ENCODE measurements at places on chromosomes 5 and 9. TPM values are rescaled to one million over a fixed set of nuclear protein-coding genes. Genes with fewer than 3 reads are reported as not detected.
A peak's percentile ranks its signal among the peaks of the same experiment; 100 is the strongest.

DNA sequence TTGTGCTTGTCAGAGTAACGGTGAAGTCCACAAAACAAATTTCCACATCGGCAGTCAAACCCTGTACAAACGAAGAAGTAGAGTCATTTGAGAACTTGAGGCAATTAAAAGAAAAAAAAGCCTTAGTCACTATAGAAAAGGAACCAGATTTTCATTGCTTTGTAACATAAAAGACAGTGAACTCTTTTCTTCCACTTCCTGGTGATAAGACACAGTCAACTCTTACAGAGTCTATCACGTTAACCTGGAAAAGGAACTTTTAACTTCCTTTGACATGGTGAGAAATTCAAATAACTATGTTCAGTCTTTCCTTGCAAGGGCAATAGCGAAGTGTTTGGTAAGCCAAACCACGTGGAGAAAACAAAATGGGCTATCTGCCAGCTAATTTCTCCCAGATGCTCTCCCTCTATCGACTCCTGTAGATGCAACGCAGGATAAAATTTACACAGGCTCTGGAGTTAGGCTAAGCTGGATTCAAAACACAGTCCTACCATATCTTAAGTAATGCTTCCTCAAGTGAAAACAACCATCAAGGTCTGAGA is 8.9 kb downstream of the ZFAND5 start:
- DNase-seq, result no peak

DNA sequence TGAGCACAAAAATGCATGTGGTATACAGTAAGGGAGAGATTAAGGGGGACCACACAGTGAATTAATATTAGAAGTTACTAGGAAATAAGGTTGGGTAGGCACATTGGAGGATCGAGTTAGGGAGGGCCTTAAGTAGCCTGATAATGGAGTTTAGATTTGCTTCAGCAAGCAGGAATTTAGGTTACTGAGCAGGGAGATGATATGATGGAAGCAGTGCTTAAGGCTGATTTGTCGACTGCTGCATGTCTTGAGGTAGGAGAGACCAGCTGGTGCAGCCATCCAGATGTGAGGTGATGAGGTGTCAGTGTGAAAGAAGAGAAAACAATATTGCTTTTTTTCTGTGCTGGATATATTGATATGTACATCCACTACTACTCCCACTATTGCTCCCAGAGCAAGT is 55.2 kb upstream of the ACTBL2 start:
- no peak for DNase-seq

DNA sequence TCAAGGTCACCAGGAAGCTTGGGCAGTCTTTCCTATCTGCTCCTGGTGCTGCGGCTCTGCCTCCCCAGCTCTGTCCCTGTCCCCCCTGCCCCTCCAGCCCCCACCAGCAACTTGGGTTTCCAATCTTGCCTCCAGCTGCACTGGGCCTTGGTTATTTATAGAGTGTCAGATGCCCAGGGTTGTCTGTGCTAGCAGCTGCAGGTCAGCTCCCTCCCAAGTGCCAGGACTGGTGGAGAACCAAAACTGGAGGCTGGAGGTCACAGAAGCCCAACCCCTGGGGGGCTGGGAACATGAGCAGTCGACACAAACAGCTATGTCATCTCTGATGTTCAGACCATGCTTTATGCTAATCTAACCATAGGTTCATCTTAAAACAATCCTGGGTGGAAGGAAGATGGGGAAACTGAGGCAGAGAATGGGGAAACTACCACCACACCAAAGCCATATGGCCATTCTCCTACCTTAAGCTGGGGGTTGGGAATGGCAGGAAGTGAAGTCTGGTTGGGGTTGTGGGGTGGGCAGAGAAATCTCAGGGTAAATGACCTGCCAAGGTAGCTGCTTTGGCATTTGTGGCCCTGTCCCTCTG is 1.7 kb downstream of the TPM2 start:
- DNase-seq, result no peak

Gene NR4A3
- polyA plus RNA-seq, result 1.3 TPM

GRCh38 chr5:172909931-172910502 is 49.2 kb upstream of the RPL26L1 start:
- DNase-seq, result no peak

DNA sequence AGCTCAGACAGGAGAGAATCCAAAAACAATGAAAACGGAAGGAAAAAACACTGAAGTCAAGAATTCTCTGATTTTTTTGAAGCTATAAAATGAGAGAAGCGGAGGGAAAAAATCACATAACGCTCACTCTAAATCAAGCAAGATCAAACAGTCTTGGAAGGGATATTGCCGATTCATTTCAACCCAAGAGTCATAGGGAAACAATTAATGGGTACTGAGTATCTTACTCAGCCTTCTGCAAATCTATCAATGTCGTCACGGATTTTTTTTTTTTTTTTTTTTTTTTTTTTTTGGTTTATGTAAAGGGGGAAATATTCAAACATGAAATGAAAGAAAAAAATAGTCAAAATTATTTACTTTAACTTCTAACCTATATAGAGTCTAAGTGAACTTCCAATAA is 9.5 kb downstream of the MEF2C start:
- no peak for DNase-seq

DNA sequence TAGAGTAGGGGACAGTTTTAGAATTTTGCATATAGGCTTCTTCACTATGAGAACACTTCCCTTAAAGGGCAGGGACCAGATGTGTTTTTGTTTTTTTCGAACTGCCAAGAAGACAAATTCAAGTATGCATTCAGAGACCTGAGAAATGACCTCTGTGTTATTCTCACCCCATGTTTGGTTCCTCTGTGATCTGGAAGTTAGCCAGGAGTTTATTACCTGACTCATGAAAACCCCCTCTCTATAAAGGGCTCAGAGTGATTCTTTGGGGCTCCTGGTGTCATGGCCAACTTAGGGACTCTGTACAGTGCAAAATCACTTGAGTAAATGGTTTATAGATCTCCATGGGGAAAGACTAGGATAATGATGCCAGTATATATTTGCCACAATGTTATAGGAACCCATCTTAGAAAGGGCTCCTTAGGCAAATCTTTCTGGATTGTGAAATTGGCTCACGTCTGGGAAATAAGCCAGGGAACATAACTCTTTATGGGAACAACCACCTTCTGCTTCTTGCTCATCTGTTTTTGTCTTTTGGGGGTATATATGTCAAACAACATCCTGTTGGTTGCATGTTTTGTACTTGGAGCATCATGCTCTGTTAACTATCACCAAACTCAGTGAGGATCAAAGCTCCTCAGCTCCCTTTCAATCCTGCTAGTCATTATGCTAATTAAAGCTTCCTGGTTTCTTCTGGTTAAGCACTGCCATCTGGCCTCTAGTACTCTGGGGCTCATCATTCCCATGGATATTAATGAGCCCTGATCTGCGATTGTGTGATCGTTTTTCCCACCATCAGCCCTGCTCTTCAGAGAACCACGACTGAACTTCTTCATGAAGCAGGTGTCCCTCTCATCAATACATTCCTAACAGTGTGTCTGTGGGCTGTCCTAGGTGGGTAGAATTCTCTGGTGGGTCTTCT is 173.4 kb upstream of the CDH12 start:
- no peak for DNase-seq

- no peak for DNase-seq
Observed at GRCh38 chr9:133954862-133955529, 37.1 kb downstream of the VAV2 start.

Gene PCDHGA10
- 0.65 TPM for polyA plus RNA-seq

GRCh38 chr5:177131019-177131320 is 2.6 kb upstream of the NSD1 start:
- no peak for DNase-seq

Gene ENTPD2
- polyA plus RNA-seq, result 4.8 TPM

DNA sequence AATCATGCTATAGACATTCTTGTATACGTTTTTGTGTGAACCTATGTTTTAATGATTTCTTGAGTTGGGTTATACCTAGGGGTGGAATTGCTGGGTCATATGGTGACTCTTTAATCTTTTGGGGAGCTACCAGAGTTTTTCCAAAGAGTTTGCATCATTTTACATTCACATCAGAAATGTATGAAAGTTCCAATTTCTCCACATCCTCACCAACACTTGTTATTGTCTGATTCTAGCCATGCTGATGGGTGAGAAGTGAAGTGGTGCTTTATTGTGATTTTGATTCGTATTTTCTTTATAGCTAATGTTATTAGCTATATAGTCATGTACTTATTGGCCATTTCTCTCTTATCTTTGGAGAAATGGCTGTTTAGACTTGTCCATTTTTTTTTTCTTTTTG is 18.1 kb downstream of the OCLN start:
- DNase-seq, result no peak

DNA sequence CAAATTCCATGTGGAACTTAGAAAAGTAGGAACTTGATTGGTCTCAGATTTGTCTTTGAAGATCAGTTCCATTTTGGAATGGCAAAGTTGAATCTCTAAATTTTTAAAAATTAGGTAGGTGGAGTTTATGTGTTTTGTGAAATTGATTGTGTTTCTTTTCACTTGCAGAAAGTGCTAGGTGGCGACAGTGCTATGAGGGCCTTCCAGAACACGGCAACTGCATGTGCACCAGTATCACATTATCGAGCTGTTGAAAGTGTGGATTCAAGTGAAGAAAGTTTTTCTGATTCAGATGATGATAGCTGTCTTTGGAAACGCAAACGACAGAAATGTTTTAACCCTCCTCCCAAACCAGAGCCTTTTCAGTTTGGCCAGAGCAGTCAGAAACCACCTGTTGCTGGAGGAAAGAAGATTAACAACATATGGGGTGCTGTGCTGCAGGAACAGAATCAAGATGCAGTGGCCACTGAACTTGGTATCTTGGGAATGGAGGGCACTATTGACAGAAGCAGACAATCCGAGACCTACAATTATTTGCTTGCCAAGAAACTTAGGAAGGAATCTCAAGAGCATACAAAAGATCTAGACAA is 2.8 kb downstream of the PHAX start:
- no peak for DNase-seq

DNA sequence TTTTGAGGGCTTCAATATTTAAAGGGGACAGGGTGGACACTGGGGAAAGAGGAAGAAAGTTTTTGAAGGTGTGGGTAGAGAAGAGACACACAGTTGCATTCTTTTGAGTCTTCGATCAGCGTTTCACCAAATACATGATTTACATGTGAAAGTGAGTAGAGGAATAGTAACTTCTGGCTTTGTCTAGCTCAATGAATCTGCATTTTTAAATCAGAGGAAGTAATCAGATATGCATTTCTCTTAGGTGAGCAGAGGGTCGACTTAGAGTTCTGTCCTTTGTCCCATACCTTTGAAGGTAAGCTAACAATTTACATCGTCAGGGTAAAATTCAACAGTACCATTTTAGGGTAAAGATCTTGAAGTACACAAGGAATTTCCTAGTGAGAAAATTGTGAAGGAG is 406.4 kb upstream of the ZNF462 start:
- DNase-seq, result no peak

Gene PCDHB10
- polyA plus RNA-seq, result 0.40 TPM

Gene KIF27
- polyA plus RNA-seq, result 0.78 TPM

Gene HNRNPA0
- polyA plus RNA-seq, result 25.5 TPM

GRCh38 chr5:109865637-109866036 is 175.9 kb downstream of the MAN2A1 start:
- no peak for DNase-seq

- no peak for DNase-seq
Observed at GRCh38 chr5:176906126-176906525, 7.0 kb upstream of the HK3 start.

GRCh38 chr5:172104801-172105701 is 83.0 kb downstream of the STK10 start:
- no peak for DNase-seq

DNA sequence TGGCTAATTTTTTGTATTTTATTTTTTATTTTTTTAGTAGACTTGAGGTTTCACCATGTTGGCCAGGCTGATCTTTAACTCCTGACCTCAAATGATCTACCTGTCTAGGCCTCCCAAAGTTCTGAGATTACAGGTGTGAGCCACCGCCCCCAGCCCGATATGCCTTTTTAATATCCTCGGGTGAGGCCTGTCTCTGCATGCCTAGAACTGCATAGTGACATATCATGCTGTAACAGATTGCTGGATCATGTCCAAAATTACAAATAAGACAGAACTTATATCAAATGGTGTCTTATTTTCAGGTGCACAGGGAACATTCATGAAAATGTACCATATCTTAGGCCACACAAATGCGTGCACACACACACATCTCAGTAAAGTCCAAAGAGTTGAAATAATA is 39.1 kb upstream of the PJA2 start:
- DNase-seq, result no peak

- peak; percentile 53 for DNase-seq
Observed at GRCh38 chr5:135304352-135305221, 94.4 kb downstream of the MACROH2A1 start.

- no peak for DNase-seq
Observed at GRCh38 chr5:119270121-119270565, 85.7 kb upstream of the TNFAIP8 start.

Gene SIMC1
- 10.1 TPM for polyA plus RNA-seq

- DNase-seq, result no peak
Observed at GRCh38 chr9:34098307-34098706, 28.2 kb downstream of the DCAF12 start.

- DNase-seq, result no peak
Observed at GRCh38 chr5:168837852-168838251, 258.7 kb upstream of the PANK3 start.

DNA sequence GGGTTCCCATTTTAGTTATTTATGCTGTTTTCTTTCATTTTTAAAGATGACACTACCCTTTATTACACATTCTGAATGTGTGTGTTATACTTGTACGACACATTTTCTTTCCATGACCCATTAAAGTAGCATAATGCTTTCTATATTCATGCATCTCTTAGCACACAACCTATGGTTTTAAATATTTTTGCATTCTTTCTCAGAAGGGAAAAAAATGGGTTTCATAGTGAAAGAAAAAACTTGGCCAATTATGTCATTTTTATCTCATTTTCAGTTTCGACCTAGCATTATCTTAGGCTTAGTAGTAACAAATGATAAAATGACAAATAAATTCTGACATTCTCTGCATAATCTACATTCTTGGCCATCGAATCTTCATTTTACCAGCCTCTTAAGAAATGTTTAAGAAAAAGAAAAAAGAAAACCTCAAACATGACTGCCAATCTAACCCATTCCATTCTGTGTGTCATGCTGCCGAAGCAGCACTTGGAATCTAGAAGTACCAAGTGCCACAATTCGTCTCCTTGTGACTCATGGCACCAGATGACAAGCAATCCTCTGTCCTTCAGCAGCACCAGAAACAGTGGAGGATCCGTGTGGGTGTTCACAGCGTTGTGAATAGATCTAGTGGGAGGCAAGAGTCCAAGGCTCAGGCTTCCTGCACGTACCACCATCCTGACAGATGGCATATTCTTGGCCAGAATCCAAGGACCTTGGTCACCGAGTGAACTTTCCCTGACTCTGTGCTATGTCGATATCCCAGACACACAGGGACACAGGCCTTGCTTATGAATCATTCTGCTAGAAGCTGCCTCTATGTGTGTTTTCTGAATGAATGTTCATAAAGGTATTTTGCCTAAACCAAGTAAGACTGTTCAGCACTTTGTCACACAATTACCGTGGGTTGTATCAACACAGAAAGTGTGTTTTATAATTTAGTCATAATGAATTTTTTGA is 502.7 kb downstream of the NR2F1-AS1 start:
- DNase-seq, result peak; percentile 25

Gene ITK
- polyA plus RNA-seq, result 0.93 TPM

DNA sequence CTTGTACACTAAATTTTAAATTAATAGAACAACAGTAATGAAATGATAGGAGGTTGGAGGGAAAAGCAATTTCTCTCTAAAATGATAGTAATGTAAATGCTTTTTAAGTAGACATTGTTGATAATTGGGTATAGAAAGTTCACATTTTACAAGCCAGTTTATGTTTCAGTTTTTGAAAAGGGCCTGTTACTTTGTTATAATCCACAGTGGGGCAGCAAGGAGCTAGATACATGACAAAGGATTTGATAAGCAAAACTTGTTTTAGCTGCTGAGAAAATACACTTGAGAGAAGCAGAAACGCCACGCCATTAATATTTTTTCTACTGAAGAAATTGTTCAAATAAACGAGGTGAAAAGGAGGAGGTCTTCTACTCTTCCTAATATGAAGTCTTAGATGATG is 30.2 kb downstream of the SREK1 start:
- DNase-seq, result peak; percentile 45

Gene SARDH
- 2.6 TPM for polyA plus RNA-seq

All from stomach (tissue), 19 donors.